ENCODE measurements at places on chromosomes 6 and 20.

GRCh38 chr6:36682328-36683144, 4.0 kb downstream of the CDKN1A start:
- no peak for DNase-seq

- DNase-seq = no peak
Measured at GRCh38 chr6:10659699-10660348, 34.6 kb downstream of the C6orf52 start.

- DNase-seq = no peak
Measured at GRCh38 chr6:107272246-107272645, 156.9 kb upstream of the BEND3 start.

DNA sequence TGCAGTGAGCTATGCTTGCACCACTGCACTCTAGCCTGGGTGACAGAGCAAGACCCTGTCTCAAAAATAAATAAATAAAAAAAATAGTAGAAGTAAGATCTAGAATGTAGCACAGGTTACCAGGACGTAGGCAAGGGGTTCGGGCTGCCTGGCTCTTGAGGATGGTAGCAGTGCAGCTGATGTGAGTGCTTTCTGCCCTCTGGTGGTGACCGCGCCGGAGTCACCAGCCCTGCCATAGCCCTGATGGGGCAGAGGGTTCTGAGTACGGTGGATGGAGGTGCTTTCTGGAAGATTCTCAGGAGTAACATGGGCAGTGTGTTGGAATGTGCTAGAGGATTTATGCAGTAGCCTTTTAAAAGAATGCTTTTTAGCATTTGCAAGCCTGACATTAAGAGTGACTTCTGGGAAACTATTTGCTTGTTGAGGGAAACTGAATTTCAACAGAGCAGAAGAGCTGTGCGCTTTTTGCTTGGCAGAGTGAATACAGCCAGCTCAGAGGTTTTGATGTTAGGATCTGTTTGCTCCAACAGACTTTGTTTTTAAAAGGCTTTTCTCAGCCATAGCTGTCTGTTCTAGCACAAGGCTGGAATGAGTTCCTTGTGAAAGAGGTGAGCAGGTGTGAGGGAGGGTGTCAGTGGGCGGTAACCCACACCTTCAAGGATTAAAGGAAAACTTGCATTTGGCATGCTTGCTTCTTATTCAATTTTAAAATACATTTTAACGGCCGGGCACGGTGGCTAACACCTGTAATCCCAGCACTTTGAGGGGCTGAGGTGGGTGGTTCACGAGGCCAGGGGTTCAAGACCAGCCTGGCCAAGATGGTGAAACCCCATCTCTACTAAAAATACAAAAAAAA, 65.9 kb downstream of the PTPN1 start:
- peak; percentile 46 for DNase-seq

DNA sequence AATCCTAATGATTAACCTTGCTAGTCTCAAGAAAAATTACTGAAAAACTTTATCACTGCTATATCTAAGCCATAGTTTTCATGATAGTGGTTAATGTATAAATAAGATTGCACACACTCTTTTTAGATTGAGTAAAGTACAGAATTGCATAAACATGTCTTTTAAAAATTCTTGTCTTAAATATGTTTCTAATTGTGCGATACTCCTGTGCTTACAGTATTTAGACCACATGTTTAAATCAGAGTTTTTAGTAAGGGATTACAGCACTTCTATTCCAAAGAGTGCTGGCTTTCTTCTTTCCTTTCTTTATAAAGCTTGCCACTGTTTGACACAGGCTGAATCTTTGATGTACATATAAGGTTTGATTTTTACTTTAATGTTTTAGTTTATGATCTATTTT, 36.8 kb upstream of the RGS17 start:
- no peak for DNase-seq

GRCh38 chr6:11039040-11039439, 5.1 kb downstream of the ELOVL2 start:
- no peak for DNase-seq

- DNase-seq = no peak
Measured at GRCh38 chr6:46381057-46381456, 110.2 kb downstream of the RCAN2 start.

DNA sequence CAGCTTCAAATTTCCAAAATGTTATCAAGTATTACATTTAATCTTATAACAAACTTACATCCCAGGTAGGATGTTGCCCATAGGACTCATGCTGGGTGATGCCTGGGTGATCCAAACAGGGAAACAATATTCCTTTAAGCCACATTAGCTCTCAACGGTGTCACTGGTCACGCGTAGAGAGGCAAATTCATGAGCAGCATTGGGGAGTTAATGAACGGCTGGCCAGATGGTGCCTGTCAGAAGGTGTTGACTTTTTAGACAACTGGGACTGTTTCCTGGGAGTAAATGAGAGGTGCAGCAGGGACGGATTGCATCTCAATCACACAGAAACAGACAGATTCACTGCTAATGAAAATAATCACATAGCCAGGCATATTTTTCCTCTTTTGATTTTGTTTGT, 83.3 kb upstream of the ID4 start:
- no peak for DNase-seq

DNA sequence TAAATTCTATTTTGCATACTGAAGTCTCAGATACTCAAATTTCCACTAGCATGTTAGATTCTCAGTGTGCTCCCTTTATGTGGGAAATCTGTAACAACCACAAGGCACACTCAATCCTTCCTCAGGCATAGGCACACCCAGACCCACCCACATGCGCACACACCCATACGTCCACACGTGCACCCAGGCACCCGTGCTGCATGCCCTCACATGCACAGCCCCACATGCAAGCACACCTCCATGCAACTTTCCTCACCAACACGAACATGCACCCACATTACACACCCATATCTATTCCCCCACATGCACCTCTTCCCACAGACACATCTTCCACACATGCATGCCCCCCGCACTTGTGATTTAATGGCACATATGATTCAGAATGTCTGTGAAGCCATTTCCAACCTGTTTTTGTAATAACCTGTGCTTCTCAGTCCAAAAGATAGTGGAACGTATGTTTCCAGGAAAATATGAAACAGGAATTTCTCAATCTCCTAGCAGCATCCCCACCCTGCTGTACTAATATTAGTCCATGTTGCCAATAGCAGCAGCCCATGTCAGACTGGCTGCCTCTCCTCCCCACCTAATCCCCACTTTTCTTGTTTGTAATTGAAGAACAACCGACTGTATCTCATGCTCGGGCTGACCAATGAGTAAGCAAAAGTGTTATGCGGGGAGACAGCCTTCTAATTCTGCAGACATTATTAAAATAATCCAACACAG, 11.3 kb upstream of the CYP24A1 start:
- no peak for DNase-seq

DNA sequence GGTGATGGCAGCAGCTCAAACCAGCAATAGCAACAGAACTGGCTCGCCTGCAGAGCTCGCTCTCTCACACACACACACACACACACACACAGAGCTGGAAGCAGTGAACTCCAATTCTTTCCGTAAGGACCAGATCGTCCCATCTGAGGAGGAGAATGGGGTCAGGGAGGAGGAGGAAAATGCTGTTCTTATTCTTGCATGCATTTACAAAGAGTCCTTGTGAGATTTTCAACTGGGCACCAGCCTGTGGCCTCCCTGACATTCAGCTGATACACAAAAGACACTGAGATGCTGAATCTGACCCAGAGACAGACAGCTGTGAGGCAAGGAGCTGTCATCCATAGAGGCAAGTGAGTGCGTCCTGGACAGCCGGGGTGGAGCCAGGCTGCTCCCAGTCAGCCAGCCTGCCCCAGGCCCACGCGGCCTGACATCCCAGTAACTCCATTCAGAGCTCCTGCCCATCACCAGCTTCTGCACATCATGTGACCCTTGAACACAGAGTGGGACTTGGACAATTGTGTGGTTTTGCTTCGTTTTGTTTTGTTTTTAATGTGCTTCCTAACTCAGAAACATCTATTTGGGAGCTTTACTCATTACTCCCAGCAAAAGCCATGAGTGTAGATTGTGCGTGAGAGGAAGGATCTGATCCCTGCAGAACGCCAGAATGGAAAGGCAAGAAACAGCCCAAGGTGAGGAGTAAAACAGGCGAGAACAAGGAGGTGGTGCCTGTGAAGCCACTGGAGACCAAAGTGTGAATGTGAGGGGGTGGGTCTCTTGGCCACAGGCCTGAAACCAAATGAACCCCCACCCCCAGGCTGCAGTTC, 2.1 kb downstream of the SERPINB9 start:
- DNase-seq = peak; percentile 77

GRCh38 chr6:15400572-15401004, 154.7 kb downstream of the JARID2 start:
- peak; percentile 86 for DNase-seq

GRCh38 chr6:26092443-26092842, 5.2 kb downstream of the HFE start:
- peak; percentile 17 for DNase-seq

- no peak for DNase-seq
Measured at GRCh38 chr6:15296735-15297134, 50.9 kb downstream of the JARID2 start.

DNA sequence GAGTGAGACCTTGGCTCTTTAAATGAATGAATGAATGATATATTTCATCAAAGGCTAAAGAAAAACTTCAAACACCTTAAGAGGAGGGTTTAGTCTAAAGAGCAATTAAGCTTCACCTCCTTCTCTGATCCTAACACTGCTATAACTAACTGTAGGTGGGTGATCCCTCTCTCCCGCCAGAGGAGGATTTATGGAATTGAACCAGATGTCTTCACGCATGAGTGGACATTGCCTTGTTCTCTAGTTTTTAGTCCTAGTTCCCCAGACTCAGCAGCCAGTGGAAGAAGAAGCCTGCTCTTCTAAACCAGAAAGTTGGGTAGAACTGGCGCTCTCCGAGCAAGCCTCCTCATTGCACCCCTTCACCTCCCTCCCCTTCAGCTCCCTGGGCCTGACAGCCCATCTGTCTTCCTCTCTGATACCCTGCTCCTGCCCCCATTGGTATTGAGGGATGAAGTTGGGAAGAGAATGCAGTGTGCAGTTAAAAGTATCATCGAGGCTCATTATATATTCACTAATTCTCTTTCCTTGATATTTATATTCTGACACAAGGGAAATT, 142.7 kb downstream of the ARID1B start:
- no peak for DNase-seq

DNA sequence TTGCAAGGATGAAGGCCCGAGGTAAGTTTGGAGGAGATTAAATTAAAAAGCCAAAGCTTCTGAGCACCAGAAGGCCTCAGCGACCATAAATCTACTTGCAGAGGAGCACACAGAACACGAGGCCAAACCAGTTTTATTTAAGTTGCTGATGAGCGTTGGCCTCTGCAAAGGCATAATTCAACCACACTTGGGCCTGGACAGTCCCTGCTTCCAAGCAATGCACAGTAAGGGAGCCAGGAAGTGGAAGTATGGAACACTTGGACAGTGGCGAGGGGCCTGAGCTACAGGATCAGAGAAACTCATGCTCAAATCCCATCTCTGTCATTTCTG, 92.8 kb downstream of the PTPRT start:
- no peak for DNase-seq

DNA sequence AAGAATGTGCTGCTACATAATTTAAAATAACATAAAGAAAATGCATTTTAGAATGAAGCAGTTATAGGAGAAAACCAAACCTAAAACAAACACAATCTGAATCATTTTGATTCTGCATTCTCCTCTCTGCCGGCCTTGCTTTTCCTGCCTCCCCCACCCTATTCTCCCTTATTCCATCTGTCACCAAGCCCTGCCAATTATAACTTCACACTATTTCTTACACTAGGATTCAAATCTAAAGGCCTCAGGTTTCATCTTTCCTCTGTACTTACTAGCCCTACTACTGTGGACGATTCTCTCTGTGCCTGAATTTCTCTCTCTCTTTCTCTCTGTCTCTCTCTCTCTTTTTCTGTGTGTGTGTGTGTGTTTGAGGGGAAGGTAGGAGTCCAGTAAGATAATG, 18.7 kb upstream of the PRIM2 start:
- DNase-seq = no peak

DNA sequence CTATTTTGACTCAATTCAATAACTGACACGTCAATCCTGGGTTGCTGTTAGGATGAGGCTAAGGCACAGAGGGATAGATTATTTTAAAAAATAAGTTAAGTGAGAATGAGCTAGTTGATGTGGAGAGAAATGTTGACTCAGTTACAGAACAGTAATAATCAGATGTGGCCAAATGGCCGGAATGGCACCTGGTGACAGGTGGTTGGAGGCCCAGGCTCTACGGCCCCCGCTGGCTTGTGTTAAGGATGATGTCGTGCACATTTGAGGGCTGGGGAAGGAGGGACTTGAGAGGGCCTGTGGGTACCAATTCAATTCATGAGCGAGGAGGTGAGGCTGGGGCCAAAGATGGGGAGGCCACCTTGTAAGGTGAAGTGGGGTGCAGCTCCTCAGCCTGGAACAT, 31.7 kb downstream of the APCDD1L start:
- no peak for DNase-seq

DNA sequence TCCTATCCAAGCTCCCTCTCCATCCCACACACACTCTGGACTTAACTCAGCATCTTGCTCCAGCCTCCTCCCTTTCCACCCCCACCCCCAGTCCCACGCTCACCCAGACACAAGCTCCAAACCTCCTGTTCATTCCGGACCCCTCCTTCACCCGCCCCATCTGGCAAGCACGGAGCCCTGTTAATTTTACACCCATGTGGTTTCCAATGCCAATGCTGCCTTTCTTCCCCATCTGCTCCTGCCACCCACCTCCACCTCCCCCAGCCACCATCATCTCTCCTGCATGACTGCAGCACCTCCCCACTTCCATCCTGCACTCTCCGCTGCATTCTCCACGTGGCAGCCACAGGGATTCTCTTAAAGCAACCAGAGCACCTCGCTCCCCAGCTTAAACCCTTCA, 9.9 kb upstream of the CDK5RAP1 start:
- no peak for DNase-seq

GRCh38 chr6:80956898-80957297, 795.6 kb downstream of the TENT5A start:
- no peak for DNase-seq

- no peak for DNase-seq
Measured at GRCh38 chr20:1440024-1440423, 26.6 kb downstream of the NSFL1C start.

GRCh38 chr6:106114492-106114891, 28.4 kb downstream of the PRDM1 start:
- no peak for DNase-seq

GRCh38 chr6:40631744-40632143, 44.6 kb upstream of the LRFN2 start:
- peak; percentile 84 for DNase-seq

- DNase-seq = no peak
Measured at GRCh38 chr6:34468378-34468892, 2.6 kb downstream of the PACSIN1 start.
